ENCODE measurements at places on chromosomes 7 and 10.
A peak's percentile ranks its signal among the peaks of the same experiment; 100 is the strongest.

DNA sequence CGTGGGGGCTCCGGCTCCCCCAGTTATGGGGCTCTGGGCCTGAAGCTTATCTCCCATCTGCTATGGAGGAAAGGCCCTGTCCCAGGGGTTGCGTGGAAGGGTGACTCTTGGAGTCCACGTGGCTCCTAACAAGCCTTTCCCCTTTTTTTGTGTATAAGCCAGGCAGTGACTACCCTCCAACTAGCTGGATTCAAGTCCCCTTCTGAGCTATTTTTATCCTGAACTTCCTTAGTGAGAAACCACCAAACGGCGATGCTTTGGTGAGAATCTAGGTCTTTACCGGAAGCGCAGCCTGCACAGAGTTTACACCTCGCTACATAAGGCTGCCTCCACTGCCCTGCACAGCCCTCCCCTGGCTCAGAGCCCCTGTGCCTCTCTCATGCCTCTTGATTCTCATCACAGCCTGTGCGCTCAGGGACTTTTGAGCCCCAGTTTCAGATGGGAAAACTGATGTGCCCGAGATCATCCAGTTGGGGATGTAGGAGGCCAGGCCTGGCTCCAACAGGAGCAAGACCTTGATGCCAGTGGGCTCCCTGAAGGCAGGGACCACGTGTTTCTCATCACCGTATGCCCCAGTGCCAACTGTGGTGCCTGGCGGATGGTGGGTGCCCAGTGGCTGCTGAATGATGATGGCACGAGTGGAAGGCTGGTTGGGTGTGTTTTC, 102.3 kb upstream of the PPIF start:
- peak; percentile 7 for DNase-seq

DNA sequence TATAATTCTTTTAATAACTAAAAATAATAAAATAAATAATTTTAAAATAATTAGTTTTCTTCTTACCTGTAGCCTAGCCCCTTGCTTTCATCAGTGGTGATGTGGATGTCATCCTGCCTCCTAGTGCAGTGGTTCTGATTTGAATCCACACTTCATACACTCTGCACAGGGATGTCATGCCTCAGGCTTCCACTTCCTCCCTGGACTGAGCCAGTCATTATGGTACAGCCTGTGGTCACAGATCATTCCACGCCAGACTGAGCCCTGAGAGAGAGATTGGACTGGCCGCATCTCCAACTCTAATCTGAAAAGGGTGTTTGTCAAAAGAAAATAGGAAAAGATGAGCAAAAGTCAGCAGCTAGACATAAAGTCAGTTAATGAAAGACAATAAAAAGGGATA, 436.2 kb upstream of the IGFBP3 start:
- DNase-seq, result no peak

DNA sequence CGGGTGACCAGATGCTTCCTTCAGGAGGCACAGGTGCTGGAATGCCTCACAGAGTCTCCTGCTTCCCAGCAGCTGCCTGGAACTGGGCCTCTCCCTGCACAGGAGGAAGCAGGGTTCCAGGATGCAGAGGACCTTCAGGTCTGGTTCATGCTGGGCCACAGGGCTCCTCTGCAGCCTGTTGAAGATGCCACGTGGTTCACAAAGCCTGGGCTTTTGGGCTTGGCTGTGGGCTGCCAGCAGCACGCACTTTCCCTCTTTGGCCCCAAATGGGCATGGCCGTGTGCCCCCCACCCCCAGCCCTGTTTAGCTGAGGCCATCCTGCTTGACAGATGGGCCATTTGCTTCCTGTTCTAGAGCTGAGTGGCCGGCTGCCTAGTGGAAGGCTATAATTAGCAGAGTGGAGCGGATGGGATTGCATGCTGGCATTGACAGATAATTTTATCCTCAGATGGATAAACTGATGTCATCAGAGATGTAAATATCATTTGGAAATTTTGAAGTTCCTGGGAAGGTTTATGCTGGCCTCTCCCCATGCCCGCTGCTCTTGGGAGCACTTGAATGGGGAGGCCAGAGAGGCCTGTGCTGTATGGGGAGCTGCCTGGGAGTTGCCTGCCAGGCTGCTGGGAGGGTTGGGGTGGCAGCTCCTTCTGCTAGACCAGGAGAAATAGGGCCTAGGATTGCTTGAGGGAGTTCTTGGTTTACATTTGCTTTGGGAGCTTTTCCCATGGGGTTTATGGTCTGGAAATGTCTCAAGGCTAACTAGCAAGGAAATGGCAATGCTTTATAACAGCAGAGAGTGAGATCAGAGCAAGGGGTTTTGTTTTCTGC, 28.2 kb downstream of the TSPAN15 start:
- peak; percentile 54 for DNase-seq

DNA sequence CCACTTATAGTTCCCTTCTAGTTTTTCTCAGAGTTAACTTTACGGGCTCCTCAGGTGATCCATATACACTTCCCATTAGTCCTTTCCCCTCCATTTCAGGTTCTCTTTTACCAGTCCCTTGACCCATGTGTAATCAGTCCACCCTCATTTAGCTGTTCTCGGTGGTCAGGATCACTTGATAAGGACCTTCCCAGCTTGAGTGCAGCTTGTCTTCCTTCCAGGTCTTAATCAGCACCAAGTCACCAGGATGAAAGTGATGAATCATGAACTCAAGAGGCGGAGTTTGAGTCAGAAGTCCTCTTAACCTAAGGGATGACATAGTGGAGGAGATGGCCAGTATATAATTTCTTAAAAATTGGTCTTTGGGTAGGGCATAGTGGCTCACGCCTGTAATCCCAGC, 63.1 kb upstream of the CNTNAP2 start:
- DNase-seq, result no peak

GRCh38 chr7:108408296-108408991, 47.8 kb downstream of the NRCAM start:
- no peak for DNase-seq

Measured in retina (tissue), 1 donor.